Activated CD4-positive, CD25-positive, alpha-beta regulatory T cell treated with anti-CD3 and anti-CD28 coated beads, Interleukin-2, amount 50 U/mL, for 24 hours (primary cell): ENCODE measurements at places on chromosomes 6 and 20.
A peak's percentile ranks its signal among the peaks of the same experiment; 100 is the strongest.

DNA sequence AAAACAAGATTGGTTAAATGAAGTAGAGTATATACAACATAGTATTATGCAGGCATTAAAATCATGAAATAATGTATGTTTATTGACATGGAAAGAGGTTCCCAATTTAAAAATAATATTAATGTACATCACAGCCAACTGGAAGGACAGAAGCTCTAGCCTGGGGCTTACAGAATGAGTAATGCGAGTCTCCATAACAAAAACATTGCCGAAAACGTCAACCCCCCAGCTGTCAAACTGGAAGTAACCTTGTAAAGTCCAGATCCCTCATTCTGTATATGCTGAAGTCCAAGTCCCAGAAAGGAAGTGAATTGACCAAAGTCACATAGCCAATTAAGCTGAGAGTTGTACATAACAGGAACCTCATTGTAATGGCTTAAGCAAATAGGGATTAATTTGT is 128.7 kb upstream of the ECI2 start:
- no peak for ATAC-seq

DNA sequence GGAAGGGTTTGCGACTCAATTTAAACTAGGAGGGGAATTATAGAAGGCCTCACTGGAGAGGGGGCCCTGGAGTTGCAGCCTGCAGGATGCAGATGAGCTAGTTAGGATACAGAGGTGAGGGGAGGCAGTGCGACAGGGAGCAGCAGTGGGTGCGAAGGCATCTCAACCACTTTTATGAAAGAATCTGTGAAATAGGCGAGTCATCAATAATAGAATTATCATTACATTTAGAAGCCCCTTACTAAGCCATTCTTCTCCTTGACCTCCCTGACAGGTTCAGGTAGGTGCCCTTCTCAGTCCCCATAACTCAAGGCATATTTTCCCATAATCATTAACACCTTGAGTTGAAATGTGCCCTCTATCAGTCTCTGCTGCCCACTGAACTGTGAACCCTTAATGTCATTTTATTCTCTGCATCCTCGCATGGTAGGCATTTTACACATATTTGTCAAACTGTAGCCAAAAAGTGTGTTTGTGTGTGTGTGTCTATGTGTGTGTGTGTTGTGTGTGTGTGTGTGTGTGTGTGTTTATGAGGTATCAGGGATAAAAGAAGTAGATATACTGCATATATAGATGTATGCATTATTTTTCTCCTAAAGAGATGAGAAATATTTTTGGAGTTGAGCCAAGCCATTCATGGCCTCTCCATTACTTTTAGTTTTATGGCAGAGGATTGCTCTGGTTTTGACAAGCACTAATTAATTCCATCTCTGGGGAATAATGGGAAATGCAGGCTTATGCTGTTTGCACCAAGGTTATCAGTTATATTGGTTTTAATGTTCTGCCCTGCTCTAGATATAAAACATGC is 898.8 kb downstream of the KIF16B start:
- ATAC-seq = no peak

DNA sequence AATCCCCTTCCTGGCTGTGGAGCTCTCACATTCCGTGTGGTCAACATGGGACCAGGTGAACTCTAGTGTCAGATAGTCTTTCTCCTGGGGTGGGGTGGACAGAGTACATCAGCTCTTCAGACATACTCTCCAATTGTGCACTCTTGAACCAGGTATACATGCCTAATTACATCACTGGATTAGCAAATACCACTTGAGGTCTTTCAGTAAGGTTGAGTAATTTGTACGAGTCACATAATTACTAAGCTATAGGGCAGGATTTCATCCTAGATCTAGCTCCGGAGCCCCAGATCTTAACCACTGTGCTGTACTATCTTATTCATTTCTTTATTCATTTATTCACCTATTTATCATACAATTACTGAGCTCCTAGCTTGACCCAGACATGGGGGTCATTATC is 821.3 kb downstream of the TFAP2A start:
- no peak for ATAC-seq

GRCh38 chr20:19969507-19970255 is 47.5 kb upstream of the NAA20 start:
- ATAC-seq = no peak

- ATAC-seq = peak; percentile 81
Measured at GRCh38 chr20:1965520-1966351, 28.1 kb downstream of the PDYN start.

- ATAC-seq = no peak
Measured at GRCh38 chr6:94988701-94989100, 588.6 kb upstream of the MANEA start.

GRCh38 chr20:19141998-19142397 is 70.4 kb upstream of the SLC24A3 start:
- ATAC-seq = no peak

- ATAC-seq = no peak
Measured at GRCh38 chr6:51536728-51537127, 550.7 kb downstream of the PKHD1 start.

DNA sequence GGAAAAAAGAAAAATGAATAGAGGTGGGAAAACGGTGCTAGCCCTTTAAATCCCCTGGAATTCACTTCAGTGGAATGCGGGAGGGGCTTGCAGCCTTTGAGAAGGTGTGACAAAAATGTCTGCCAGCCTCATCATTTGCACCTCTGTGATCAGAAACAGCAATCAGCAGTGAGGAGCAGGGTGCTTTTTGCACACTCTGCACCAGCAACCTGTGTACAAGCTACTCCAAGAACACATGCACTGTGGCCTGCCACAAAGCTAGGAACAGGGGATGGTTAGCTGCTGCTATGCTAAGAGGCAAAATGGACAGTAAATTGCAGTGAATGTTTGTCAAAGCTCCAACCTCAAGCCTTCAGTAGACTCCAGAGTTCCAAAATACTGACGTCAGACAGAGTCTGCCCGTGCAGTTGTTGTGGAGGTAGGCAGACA is 29.7 kb downstream of the GINS1 start:
- ATAC-seq = no peak

- no peak for ATAC-seq
Measured at GRCh38 chr6:15426901-15427300, 181.0 kb downstream of the JARID2 start.

- ATAC-seq = no peak
Measured at GRCh38 chr6:127342296-127342945, 988 bp downstream of the ECHDC1 start.

GRCh38 chr6:31168606-31169005 is 1.9 kb downstream of the POU5F1 start:
- no peak for ATAC-seq

DNA sequence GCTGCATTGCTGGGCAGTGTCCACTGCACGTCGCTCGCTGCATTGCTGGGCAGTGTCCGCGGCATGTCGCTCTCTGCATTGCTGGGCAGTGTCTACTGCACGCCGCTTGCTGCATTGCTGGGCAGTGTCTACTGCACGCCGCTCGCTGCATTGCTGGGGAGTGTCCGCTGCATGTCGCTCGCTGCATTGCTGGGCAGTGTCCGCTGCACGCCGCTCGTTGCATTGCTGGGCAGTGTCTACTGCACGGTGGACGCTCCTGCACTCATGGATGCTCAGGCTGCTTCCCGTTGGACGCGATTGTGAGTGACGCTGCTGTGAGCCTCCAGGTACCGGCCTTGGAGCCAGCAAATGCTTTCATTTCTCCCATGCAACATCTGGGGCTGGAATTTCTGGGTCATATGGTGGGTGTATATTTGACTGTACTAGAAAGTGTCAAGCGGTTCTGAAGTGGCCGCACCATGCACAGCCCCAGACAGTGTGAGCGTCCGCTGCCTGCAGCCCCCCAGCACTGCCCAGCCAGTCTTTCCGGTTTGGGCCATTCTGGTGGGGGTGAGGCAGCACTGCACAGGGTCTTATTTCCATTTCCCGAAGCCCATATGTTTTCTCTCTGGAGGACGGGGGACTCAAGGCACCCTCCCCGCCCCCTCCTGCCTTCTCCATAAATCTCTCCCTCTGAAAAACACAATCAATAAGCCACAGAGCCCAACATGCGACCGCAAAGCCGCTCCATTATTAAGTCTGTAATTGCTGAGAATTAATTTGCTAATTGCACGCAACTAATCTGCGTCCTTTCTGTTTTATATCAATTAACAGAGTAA is 97.4 kb downstream of the YTHDF1 start:
- no peak for ATAC-seq

GRCh38 chr20:38190936-38191371 is 25.9 kb upstream of the TGM2 start:
- no peak for ATAC-seq
